Stimulated activated CD4-positive, alpha-beta T cell treated with anti-CD3 and anti-CD28 coated beads, Interleukin-1b, Interleukin-23, amount 100 ng/mL, for 24 hours (primary cell): ENCODE measurements at places on chromosomes 16 and 17.
A peak's percentile ranks its signal among the peaks of the same experiment; 100 is the strongest.

DNA sequence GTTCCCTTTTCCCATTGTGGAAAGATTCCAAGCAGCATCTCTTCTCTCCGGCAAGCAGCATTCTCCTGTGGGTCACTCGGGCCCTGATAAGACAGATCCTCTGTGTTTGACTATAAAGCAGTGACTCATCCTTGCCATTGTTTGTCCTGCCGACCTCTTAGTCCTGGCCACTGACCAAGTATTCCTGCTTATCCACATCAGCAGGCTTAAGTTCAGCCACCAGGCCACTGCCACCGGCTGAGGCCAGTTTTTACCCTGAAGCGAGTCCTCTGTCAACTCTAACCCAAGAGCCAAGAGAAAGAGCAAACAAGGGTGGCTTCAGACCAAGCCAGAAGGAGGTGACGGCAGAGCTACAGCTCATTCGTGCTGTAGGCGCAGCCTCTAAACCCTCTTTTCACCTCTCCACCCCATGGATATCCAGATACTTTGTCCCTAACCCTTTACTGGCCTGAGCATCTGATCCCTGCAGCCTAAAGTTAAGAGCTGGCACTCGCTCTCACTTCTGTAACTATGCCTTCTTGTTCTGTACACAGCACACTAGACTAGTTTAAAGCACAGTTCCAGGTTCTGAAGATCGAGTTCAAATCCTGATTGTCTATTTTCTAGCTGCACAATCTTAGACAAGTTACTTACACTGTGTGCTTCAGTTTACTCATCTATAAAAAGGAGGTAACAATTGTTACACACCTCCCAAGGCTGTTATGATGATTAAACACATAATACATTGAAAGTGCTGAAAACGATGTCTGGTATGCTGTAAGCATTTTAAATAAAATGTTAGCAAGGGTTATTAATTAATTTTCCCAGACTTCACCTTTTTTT, 31.0 kb downstream of the SOX9 start:
- DNase-seq: no peak

DNA sequence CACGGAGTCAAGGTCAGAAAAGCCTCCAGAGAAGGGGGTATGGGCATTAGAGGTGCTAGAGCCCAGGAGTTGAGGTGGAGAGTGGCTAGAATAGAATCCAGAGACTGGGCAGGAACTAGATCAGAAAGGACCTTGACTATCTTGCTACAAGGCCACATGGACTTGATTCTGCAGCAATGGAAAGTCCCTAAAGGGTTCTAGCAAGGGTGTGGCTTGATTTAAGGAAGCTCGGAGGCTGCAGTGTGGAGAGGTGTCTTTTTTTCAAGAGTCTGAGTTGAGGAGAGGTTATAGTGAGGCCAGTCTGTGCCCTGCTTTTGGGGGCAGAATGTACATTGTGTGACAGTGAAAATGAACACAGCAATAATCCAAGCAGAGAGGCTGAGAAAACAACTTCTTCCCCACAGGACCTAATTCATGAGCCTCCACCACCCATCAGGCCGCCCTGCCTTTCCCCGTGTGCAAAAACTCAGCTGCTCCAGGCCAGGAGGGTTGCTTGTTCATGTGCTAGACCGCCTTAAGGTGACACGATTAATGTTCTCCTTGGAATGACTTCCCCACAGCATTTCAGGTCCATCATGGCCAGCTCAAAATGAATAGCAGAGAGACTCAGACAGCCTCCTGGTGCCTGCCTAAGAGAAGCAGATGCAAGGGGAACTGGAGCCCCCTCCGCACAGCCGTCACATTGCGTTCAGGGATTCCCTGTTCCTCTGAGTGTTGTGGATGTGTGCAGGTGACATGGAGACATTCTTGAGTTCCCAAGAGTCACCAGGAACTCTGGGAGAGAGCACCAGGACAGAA, 8.7 kb upstream of the BEAN1 start:
- no peak for DNase-seq

GRCh38 chr16:19735074-19735867, 17.2 kb downstream of the IQCK start:
- no peak for DNase-seq

DNA sequence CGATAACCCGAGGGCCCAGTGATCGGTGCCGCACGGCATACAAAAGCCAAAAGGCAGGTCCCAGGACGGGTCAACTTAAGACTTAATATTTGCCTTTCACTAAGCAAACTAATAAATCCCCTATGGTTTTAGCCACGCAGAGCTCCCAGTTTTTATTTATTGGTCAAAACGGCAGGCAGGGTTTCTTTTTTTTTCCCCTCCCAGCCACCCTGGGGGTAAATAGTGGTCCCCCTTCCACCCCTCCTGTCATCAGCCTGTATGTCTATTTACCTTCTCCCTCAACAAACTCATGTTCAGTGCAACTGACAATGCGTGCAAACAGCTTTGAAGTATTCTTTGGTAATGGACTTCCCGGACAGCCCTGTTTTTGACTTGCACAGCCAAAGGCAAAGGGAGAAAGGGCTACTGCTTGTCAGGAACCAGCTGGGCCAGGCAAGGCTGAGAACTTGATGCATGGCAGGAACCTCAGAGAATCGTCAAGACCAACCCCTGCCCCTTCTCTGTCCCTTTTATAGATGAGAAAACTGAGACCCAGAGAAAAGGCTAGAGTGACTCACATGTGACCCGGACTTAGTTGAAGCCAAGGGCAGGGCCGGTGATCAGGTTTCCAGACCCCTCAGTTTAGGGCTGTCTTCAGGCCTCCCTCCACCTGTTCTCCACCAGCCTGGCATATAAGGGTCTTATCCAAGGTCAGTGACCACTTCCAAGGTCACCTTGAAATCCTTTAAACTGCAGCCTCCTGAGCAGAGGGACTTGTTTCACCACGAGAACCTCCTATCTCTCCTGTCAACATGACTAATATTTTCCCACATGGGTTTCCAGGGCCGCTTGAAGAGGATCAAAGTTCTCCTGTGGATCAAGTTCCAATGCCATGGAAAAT, 279.0 kb downstream of the SOX9 start:
- DNase-seq: no peak

DNA sequence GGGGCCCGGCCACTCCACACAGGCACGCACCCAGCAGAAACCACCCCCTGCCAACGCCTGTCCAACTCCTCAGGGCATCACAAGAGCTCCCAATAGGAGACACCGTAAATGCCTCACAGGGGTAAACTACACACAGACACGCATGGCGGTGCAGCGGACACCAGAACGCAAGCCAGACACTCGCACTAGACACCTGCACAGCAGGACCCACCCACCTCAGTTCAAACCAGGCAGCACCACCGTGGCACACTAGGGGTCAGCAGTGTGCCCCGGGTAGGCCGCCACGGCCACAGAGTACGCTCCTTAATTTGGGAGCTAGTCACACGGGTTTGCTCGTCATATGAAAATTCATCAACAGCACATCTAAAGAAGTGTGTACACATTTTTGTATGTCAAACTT, 3.4 kb downstream of the SLC38A10 start:
- peak; percentile 59 for DNase-seq

DNA sequence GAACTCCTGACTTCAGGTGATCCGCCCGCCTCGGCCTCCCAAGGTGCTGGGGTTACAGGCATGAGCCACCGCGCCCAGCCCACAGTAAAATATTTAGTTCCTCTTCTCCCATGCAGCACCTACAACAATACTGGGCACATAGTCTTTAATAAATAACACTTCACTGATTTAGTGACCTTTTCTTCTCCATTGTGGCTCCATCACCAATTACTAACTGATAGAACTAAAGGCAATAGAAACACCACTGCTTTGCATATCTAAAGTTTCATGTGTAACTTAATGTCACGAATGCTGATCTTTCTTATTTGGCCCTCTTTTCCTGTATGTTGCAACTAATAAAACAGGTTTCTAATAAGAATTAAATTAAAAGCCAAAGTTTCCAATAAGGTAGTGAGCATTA, 38.9 kb downstream of the TRIM37 start:
- DNase-seq: no peak

GRCh38 chr17:48951572-48951971, 6.9 kb upstream of the SNF8 start:
- DNase-seq: no peak
